ENCODE measurements at places on chromosomes 1 and 21.

DNA sequence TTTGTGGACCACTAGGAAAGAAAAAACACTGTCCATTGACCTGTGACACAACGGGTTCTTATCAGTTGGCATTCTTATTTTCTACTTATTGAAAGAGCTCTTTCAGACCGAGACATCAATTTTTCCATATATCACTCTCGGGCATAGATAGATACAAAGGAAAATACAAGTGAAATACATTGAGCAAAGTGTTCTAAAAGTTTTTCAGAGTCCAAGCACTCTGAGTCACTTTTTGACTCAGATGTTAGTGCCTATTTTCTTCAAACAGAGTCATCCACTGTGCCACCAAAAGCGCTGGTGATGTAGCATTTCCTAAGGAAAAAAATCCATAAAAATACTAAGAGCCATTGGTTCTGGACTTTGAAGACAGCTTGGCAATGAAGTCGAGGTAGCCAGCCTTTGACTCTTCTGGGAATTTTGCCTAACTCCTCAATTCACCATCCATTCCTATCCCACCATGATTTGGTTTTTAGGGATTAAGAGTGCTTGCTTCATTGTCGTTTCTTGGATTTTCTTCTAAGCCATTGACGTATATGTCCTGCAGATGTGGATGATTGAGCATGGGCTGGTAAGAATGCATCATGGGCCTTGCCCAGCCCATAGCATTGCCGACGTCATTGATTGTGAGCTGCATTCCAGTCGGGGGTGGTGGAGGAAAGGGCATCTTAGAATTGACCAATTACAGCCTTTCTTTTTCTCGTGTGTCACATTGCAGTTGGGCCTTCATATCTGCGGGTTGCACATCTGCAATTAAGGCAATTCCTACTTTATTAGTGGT, 10.6 kb downstream of the GALNT2 start:
- DNase-seq, result no peak

GRCh38 chr1:8355439-8356255, 37.7 kb downstream of the SLC45A1 start:
- DNase-seq, result no peak

DNA sequence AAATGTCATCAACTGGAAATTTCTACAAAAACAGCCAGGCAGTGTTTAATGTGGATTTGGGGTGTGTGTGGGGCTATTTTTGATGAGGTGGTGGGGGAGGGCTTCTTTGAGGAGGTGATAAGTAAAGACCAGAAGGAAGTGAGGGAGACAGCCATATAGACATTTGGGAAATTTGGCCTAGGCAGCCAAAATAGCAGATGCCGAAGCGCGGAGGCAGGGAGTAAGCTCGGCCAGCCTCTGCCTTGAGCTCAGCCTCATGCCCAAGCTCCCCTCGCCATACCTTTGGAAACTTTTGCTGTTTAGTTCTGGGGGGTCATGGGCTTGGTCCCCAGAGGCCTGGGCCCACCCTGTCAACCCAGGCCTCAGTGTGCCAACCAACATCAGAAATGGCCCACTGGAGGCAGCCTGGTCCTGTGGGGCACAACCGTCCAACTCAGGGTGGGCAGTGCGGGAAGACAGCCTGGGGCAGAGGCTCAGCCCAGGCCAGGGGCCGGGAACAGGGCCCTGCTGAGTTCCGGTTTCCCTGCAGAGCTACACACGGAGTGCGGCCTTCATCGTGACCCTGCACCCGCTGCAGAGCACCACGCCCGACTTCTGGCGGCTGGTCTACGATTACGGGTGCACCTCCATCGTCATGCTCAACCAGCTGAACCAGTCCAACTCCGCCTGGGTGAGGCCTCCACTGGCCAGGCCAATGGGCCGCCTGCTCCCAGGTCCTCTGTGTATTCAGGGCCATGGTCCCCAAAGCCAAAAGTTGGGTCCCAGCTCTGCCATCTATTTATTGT, 84.0 kb downstream of the PTPRU start:
- no peak for DNase-seq

DNA sequence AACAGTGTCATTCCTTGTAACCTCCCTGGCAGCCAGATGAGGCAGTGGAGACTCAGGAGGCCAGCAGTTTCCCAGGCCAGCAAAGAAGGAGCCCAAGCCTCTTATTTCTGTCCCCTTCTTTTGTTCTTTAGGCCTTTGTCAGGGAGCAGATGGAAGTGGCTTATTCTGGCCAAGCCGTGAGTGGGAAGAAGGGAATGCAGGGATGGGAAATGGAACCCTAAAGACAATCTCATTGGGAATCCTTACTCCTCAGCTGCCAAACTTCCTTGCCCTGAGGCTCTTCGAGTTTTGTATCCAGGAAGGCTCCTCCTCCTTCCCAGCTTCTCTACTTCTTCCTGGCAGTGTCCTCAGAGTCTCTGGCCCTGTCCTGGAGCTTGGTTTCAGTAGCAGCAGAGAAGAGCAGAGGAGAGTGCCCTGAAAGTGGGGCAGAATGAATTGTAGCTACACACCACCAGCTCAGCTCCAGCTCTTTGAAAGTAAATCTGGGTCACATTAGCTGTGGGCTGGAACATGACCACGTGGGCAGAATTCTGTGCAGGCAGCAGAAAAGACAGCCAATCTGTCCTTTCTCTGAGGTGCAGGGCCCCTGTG, 63.9 kb downstream of the NDUFS5 start:
- no peak for DNase-seq

- no peak for DNase-seq
Observed at GRCh38 chr21:39523399-39523798, 71.6 kb downstream of the SH3BGR start.

GRCh38 chr21:21345872-21346271, 347.7 kb downstream of the NCAM2 start:
- DNase-seq, result no peak

GRCh38 chr1:41110286-41110685, 88.8 kb upstream of the SLFNL1 start:
- DNase-seq, result no peak

- no peak for DNase-seq
Observed at GRCh38 chr1:6180707-6181311, 688 bp upstream of the CHD5 start.

GRCh38 chr1:29292344-29292743, 56.0 kb downstream of the PTPRU start:
- DNase-seq, result no peak

DNA sequence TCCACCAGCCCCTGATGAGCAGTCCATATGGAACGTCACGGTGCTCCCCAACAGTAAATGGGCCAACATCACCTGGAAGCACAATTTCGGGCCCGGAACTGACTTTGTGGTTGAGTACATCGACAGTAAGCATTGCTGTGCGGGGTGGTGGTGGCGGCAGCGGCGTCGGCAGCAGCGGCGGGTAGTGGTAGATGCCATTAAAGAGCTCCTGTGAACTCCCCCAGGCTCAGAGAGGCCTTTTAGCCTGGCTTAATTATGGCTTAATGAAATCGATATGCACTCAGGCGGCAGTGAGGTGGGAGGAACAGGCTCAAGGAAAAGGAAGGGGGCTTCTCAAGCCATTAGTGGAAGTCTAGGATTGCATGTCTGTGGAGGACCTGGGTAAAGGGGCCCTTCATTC, 41.9 kb upstream of the CNTN2 start:
- no peak for DNase-seq

- DNase-seq, result no peak
Observed at GRCh38 chr1:92478393-92478792, 8.3 kb downstream of the GFI1 start.

DNA sequence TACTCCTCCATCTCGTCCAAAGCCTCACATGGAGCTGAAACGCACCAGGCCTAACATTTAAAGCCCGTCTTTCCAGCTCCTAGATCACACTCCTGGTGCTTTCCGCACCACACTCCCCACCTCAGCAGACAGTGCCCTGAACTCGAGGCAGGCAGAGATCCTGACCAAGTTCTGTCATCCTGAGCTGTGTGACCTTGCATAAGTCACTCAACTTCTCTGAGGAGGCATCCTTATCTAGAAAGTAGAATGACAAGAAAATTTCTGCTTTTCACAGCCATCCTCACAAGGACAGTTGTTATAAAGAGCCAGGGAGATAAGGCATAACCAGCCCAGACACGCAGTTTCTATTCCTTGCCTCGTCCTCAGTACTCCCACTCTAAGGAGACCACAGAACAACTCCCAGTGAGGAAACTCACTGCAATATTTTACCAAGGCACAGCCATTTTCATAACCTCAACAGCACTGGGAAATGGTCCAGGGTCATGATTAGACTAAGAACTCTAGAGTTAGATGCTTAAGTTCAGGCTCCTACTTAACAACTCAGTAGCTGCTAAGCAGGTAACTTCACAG, 3.1 kb downstream of the LRP8 start:
- DNase-seq, result no peak

Data from mesothelial cell of epicardium (in vitro differentiated cells).